CD4-positive, alpha-beta T cell treated with Interleukin-4 for 4 hours (primary cell): ENCODE measurements at places on chromosomes 12 and 14.

DNA sequence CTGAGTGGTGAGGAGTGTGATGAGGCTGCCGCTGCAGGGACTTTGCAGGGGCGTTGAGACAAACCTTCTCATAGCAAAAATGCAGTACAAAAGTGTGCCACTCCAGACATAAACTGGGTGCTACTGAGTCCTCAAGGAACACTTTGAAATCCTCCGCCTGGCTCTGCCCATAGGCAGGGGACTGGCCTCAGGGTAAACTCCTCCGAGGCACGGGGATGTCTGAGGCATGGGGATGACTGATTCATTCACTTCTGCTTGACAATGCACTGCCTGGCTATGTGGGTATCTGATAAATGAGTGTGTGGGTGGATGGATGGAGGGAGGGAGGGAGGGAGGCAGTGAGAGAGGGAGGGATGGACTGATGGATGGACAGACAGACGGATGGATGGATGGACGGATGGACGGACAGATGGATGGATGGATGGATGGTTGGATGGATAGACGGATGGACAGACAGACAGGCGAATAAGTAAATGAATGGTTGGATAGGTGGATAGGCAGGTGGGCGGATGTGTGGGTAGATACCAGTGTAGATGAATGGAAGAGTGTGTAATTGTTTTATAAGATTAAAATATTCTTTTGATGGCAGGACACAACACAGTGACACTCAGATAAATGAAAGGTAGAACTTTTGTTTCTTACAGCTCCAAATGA lies 2.1 kb upstream of the BDKRB2 start:
- no peak for DNase-seq

GRCh38 chr12:13471471-13471870 lies 274.9 kb downstream of the EMP1 start:
- no peak for DNase-seq

GRCh38 chr14:29215853-29216252 lies 449.3 kb downstream of the FOXG1 start:
- DNase-seq, result no peak

DNA sequence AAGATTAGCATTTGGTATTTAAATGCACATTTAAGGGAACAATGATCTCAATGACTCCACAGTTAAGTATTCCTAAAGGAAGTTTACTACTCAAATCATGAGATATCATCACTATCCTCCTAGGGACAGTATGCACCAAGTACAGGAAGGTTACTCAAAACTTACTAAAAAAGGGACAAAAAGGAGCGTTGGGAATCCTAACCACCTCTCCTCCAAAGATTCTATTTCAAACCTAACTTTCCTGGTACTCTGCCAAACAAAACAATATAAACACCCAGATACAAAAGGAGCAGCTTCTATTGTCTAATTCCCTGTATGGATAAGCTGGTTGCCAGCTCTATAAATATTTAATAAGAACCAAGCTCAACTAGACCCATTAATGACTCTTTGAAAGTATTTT lies 377.7 kb downstream of the NUAK1 start:
- no peak for DNase-seq

- DNase-seq, result no peak
These were observed 47.4 kb downstream of the BORCS5 start for GRCh38 chr12:12404297-12404696.

- DNase-seq, result no peak
These were observed 293.6 kb downstream of the AKAP6 start for GRCh38 chr14:32622742-32623141.

- DNase-seq, result no peak
These were observed 6.6 kb upstream of the SMIM10L1 start for GRCh38 chr12:11164384-11164783.

DNA sequence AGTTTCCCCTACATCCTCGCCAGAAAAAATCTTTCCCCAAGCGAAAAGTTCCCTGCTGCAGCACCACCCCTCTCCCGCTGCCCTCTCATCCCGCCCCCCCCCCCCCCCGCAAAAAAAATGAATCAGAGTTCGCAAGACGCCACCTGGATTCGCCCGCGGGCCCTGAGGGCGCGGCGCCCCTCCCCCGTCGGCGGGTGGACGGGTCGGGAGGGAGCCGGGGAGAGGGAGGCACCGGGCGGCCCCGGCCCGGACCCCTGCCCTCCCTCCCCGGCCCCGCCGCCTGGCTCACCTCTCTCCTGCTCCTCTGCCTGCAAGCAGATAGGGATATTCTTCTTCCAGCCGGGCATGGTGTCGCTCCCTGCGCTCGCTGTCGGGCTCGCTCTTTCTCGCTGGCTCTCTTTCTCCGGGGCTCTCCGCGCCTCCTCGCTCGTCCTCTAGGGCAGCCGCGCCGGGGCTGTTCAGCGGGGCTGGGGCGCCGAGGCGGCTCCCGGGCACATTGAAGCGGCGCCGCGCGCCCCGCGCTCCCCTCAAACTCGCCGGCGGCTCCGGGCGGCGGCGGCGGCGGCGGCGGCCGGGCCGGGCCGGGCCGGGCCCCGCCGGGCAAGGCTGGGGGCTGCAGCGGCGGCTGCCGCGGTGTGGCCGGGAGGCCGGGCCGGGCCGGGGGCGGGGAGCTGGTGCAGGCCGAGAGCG lies 200.3 kb upstream of the CAND1 start:
- peak; percentile 16 for DNase-seq

DNA sequence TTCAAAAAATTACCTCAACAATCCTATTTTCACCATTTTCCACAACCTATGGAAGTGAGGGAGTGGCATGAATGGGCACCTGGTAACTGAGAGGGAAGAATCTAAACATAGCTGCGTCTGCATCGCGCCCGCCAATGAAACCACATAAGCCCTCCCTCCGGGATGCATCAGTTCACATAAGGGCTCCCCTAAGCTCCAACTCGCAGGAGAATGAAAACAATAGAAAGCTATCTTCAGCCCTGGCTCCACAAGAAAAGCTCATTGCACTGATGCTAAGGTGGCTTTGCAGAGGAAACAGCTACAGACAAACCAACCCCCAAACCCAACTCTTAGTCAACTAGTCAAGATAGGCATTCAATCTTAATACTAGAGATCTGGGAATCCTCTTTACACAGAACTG lies 173.3 kb downstream of the FOXN3 start:
- DNase-seq, result no peak

- DNase-seq, result no peak
These were observed 133.6 kb downstream of the TTC7B start for GRCh38 chr14:90682615-90683014.

DNA sequence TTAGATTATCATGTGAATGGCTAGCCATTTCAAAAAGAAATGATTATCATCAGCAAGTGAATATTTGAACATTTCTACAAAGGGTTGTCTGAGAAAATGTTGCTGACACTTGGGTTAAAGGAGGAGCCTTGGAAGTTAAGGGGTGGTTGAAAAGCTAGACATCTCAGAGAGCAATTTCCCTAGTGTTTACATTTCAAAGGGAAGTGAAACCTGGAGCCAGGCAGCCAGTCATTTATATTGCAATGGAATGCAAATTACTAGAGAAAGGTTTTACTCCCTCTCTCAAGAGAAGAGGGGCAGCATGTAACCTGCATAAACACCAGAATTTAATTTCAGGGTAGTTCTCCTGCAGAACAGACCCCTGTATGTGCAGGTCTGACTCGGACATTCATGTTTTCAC lies 279.0 kb downstream of the SLC16A7 start:
- DNase-seq, result no peak

GRCh38 chr12:108076556-108076955 lies 52.5 kb upstream of the WSCD2 start:
- no peak for DNase-seq

GRCh38 chr12:96465896-96466295 lies 23.5 kb upstream of the CFAP54 start:
- no peak for DNase-seq

DNA sequence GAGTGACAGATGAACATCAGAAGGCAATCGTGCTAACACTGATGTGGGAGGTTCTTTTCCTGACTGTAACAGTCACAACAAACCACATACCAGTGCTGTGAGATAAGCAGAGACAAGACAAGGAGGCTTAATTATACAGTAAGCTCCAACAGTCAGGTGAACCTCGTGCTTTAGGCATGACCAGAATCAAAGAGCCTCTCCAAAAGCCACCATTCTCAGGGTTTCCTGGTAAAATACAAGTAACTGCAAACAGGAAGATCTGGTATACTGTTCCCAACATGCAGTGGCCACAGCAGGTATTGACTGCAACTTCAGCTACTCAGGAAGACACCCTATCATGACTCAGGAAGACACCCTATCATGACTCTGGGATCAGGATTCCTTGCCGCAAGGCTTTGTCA lies 47.3 kb upstream of the GTF2A1 start:
- DNase-seq, result no peak

- DNase-seq, result no peak
These were observed 6.9 kb downstream of the ATP2A2 start for GRCh38 chr12:110287986-110288385.

GRCh38 chr12:26153421-26154154 lies 28.8 kb upstream of the BHLHE41 start:
- no peak for DNase-seq

DNA sequence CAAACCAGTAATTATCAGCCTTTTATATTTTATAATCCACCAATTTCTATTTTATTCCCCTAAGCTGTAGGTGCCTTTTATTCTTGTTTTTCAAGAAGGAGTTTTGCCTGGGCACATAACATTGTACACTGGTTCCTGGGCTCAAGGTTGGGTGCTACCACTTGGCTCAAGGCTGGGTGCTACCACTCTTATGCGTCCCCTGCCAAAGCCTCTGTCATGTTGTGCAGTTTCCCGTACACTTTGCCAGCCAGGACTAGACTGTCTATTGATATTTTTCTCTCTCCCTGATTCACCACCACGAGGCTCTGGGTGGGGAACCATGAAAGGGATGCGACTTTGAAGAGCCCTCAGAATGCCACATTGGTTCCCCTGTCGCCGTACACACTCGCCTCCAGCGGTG lies 52.5 kb upstream of the VASH1 start:
- DNase-seq, result no peak

DNA sequence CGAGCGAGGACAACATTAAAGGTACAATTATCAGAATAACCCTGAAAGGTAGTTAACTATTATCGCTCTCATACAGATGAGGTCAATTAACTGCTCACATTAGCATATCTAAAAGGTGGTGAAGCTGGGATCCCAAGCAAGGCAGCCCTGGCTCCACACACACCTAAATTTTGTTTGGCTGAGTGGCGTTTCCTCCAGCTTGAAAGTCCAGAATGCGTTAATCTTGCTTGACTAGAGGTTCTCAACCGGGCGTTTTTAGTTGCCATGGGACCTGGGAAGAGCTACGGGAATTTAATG lies 531 bp downstream of the DLGAP5 start:
- no peak for DNase-seq

DNA sequence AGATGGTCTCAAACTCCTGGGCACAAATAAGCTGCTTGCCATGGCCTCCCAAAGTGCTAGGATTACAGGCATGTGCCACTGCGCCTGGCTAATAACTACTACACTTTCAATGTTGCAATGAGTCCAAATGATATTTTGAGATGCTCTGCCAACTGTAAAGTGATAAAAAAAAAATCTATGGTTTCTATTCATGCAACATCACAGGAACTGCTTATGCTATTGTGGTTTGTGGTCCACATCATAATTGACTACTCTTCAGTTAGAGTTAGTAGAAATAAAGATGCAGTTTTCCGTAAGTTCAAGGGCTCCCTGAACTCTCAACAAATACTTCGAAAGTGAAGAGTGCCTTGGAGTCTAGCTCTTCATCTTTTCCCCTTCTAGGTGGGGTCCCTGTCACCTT lies 239.4 kb downstream of the C12orf75 start:
- DNase-seq, result no peak

DNA sequence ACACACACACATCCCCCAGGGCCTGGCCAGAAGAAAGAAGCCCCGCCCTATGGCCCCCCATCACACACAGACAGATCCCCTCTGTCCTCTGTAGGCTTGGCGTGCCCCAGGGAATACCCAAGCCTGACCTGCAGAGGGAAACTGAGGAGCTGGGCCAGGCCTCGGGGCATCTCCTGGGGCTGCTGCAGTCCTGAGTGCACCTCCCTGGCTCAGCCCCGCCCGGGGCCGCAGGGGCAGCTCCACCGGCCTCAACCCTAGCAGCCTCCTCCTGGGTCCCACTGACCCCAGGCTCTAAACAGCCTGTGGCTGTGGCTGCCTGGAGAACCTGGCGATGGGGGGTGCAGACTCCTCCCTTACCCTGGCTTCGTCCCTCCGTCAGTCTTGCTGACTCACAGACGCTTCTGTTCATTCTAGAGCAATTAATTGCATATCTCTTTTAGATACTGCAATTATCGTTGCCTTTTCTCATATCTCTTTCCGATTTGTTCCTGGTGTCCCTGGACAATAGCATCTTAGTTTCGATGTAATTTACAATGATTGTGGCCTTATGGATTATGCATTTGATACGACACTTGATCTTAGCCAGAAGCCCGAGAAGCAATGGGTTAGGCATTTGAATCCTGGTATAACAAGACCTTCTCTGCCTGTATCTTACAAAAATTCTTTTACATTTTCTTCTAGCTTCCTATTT lies 45.8 kb upstream of the EIF5 start:
- DNase-seq, result no peak

DNA sequence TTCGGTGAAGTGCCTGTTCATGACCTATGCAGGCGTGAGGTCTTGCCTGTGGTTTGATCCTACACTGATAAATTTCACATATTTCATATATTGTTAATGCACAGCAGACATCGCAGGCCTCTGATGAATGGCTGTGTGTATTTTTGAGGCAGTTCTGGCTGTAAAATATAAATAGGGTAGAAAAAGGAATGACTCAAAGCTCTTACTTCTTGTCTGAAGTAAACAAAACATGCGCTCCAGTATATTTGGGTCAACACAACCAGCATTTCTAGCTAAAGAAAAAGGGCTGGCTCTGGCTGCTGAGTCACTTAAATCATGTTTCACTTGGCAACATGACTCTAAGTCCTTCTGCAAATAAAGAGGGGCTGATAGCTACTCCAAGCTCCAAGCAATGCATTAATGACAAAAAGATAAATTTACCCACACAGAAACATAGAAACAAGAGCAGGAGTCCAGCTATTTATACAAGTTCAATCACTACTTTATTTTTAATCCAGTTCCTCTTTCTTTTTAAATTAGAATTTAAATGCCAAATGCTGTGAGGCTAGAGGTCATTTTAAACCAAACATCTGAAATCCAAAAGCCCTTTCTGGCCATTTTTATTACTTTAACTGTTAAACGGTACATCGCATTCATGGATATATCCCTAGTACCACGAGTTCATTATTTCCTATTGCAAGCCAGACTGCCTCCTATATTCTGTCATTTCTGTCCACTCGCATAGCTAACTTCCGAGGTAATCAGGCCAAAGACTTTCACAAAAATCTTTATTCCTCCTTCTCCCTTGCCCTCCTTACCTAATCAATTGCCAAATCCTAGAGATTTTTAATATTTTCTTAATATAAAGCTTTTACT lies 54.3 kb upstream of the TMCC3 start:
- no peak for DNase-seq

DNA sequence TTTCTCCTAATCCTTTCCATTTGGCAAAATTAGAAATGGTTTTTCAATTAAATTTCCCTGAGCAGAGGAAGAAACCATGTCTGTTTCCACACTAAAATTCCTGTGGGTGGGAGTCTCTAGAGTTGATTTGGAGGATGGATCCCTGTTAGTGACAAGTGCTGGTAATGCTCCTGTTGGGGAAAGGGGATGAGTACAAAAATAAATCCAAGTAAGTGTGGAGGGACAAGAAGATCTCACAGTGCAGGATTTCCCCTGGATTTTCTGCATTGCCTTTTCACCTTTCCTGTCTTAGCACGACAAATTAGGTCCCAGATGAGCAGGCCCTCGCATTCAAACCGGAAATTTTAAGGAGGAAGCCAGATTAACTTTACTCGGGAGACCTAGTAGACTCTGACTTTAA lies 107.5 kb downstream of the DAD1 start:
- DNase-seq, result no peak
